A673 (cell line): ENCODE measurements at places on chromosomes 4 and X. TPM values are rescaled to one million over a fixed set of nuclear protein-coding genes. Genes with fewer than 3 reads are reported as not detected.
A peak's percentile ranks its signal among the peaks of the same experiment; 100 is the strongest.

GRCh38 chrX:4710618-4711433 is 997.4 kb upstream of the PRKX start:
- DNase-seq, result no peak

- peak; percentile 76 for DNase-seq
Observed at GRCh38 chr4:138035781-138036258, 206.3 kb downstream of the SLC7A11 start.

DNA sequence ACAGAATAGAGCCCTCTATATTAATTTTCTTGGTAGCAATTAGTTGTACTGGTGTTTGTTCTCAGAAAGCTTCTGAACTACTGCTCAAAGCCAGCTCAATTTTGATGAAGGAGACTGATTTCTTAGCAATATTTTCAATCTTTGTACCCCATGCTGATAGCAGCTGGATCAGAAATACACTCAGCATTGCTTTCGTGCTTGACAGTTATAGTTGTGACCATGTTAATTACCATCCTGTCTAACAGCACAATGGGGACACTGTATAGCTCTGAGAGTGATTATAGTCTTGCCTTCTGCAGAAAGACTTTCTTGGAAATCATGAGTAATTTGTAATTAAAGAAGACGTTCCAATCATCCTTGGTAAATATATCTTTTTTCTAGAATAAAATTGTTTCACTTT is 79.7 kb upstream of the GNPDA2 start:
- no peak for DNase-seq

DNA sequence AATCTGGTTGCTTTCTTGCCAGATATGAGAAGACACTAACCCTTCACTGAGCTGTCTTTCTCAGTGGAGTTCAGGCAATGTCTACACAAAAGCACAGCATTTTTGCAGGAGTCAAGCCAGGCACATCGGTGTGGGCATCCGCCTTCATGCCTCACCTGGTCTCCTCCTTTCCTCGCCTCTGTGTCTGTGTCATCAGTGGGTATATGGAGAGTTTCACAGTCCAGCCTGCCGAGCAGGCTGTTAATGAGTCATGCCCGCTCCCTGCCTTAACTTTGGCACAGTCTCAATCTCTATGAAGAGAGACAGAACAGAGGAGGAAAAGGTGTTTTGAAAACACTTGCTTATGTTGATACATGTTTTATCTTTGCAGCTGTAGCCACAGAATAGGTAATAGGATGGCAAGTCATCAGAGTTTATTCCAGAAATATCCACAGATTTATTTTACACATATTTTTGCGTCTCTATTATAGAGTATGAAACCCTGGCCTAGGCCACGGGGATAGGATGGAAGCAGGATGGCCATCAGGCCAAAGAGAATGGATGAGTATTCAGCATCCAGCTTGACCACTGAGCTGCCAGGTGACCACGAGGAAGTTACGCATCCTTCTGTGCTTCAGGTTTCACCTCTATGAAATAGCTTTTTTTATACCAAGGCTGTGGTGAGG is 32.8 kb upstream of the MAML3 start:
- DNase-seq, result no peak

GRCh38 chr4:37758226-37758625 is 68.3 kb upstream of the PGM2 start:
- no peak for DNase-seq

GRCh38 chr4:14926368-14926767 is 75.9 kb upstream of the CPEB2 start:
- DNase-seq, result no peak

GRCh38 chr4:187992971-187993370 is 2.6 kb upstream of the ZFP42 start:
- DNase-seq, result no peak

- no peak for DNase-seq
Observed at GRCh38 chrX:136273986-136274385, 22.8 kb upstream of the MAP7D3 start.

DNA sequence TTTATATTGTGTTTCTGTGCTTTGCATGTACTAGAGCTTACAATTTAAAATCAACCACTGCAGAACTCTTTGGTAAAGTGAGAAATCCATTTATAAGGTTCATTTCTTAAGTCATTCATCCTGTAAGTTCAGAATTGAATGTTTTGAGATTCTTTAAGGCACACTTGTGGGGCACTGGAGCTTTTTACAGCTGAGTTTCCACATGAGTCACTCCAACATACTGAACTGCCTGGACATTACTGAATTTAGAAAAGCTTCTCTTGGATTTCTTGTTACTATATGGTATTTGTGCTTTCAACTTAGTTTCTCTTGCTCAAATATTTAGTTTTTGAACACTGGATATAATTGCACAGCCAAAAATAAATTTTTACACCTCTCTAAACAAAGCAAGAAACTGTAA is 226.3 kb downstream of the PACRGL start:
- no peak for DNase-seq

GRCh38 chrX:29145316-29145715 is 558.1 kb downstream of the IL1RAPL1 start:
- DNase-seq, result no peak

DNA sequence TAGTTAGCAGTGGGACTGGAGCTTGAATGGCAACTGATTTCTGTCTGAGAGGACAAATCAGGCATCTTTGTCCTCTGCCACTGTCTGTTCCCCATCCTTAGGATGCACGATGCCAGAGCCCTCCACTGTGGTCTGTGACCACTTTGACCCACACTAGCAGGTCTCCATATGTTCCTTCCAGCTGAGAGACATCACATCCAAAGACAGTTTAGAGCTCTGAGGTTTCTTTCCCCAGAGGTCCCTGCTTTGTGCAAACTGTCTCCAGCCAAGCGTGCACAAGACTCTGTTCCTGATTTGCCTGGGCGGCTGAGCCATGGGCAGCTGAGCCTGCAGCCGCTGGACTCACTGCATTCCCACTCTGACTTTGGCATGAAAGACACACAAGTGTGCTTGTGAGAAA is 98.0 kb downstream of the PTTG2 start:
- DNase-seq, result no peak

DNA sequence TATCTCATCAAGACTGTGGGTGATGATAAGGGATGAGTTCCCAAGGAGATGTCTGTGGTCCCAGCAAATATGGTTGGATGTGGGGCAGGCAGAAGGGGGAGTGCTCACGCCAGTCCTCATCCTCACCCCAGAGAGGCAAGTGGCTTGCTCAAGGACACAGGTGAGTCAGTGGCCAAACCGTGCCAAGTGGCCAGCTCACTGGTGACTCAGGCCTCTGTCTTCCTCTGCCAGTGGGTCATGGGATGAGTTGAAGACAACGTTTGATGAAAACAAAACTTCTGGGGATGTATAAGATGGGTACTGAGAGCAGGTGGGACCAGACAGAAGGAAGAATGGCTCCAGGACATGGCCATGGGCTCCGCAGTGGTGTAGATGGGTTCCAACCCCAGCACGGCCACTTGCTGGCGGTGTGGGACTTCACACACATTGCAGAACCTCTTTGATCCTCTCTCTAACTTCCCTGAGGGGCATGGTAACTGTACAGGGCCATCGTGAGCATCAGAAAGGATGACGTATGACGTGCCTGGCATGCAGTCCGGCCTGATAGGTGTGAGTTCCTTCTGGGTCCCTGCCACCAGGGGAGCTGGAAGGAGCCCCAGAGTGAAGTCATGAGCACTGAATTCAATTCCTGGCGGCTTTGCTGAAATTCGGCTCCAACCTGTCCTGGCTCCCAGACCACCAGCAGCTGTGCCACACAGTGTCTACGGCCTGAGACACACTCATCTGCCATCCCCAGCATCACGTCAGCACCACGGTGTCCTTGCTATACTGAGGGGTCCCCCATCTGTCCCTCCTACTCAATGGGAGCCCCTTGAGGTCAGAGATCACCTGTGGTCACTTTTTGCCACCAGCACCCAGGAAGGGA is 41.3 kb upstream of the GPR78 start:
- no peak for DNase-seq

GRCh38 chr4:1693131-1693896 is 9.2 kb upstream of the FAM53A start:
- DNase-seq, result peak; percentile 86

DNA sequence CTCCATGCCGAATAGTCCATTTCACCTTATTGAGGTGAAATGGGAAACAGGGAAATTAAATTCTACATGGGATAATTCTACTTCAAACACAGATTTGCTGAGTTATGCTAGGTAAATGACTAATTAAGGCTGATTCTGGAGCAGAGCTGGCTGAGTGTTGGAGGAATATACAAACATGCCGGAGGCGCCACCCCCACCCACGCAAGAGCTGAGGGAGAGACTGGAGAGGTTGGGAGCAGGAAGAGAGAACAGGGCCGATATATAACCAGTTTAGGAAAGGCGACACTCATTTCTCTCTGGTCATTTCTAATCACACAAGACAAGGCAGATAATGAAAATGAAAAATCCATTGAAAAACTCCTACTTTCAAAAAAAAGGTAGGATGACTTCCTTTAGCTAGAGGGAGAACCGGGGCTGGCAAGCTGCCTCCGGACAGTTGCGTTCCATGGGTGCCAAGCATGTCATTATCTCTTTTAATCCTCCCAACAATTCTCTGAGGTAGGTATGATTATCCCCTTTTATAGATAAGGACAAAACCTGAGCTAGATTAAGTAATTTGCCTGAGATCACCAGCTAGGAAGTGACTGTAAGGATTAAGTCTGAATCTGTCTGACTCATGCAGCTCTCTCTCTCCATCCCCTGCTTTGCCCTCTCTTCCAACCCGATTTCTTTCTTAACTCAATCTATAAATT is 27.6 kb upstream of the CFAP299 start:
- DNase-seq, result peak; percentile 14

DNA sequence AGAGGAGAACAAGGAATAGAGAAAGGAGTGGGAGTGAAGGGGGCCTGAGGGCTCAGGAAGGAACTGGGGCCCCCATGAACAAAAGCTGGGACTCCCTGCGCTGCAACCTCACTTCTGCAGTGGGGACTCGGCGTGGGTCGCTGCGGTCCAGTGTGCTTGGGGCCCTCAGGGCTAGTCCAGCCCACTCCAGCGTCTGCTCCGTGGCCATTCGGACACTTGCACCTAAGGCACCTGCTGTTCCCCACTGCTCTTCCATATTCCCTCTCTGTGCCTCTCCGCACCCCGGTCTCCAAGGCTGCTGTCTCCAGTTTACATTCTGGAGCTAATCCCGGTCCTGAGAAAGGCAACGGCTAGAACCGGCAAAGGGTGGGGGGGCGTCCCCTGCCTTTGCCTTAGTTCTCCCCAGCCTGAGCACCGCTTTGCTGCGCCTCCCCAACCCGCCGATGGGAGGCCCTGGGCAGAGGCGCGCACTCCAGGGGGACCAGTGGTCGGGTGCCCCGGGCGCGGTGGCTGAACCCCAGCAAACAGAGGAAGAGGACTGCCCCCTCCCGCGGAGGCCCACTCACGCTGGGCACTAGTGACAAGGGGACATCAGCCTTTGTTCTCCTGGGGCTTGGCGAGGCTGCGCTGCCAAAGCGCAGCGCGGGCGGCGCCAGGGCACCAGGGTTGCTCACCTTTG is 327.7 kb upstream of the F9 start:
- peak; percentile 51 for DNase-seq

DNA sequence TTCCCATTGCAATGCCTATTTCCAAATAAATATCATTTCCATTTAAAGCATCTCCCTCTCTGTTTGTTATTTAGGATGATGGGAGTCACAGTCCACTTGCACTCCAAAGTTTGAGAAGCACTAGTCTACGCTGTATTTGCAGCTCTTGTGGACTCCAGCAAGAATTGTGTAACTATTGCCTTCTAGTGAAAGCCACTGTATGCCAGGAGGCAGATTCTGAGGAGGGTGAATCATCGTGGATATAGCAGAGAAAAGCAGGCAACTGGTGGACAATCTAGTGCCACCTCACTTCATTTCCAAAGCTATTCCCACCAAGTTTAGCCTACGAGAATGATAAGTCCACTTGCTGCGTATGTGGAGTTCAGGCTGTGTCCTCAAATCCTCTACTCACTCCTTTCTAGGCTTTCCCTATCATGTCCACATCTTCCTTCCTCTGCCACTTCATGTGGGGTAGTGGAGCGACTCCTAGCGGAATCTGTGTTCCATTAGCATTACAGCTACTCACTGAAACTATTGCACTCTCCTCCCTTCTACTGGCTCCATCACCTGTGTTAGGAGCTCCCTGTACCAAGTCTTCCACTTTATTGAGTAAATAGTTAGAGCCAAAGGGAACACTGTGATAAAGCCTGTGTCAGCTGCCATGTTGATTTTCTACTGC is 501.8 kb upstream of the GALNT7 start:
- DNase-seq, result peak; percentile 72

DNA sequence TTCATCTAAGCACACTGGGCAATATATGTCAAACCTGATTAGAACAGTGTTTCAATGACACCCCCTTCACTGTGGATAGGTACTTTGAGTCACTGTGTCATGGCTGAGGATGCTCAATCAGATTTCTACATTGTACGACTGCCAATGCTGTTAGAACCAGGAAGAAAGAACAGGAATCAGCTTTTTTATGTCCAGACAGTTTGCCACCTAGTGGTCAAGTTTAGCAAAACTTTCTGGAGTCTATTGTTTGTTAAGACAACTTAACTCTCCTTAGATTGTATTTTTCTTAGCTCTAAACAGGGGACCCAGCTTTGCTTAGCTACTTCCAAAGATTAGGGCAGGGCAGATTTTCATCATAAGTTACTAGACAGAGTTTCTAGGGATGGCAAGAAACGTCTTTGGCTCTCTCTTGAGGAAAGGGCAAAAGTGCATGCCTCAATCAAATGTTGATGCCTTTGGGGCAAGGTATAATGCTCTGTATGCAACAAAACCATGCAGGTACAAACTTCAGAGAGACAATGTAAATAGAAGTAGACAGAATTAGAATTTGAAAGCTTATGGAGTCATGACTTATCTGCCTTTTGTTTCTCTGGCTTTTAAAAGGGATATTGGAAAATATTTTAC is 40.5 kb upstream of the BMP3 start:
- peak; percentile 48 for DNase-seq

GRCh38 chr4:186939766-186940165 is 216.1 kb upstream of the FAT1 start:
- no peak for DNase-seq

Gene HPSE
- 0.84 and 1.2 TPM in 2 replicates for total RNA-seq

Gene NDUFC1
- total RNA-seq, result 116 and 117 TPM in 2 replicates

Gene PNMA6A
- total RNA-seq, result 6.3 and 7.0 TPM in 2 replicates

Gene SERTM2
- not detected in 2 replicates for total RNA-seq

Gene KLHL34
- not detected in 2 replicates for total RNA-seq

Gene DGKK
- total RNA-seq, result 9.6 and 10.8 TPM in 2 replicates

Gene SLC10A6
- total RNA-seq, result 0.26 TPM in 1 of 2 replicates, not detected in the other

Gene REELD1
- total RNA-seq, result not detected in 2 replicates
